Stimulated activated CD8-positive, alpha-beta memory T cell treated with anti-CD3 and anti-CD28 coated beads, Interleukin-12 subunit alpha, Interleukin-12 subunit beta, amount 100 ng/mL, for 1 hour (primary cell): ENCODE measurements at places on chromosomes 3 and 15.
A peak's percentile ranks its signal among the peaks of the same experiment; 100 is the strongest.

- DNase-seq = no peak
These were observed 3.0 kb downstream of the XIRP1 start for GRCh38 chr3:39189150-39189958.

- DNase-seq = no peak
These were observed 596.6 kb upstream of the AGTR1 start for GRCh38 chr3:148101061-148101460.

- no peak for DNase-seq
These were observed 627 bp downstream of the NT5DC2 start for GRCh38 chr3:52532838-52533622.

DNA sequence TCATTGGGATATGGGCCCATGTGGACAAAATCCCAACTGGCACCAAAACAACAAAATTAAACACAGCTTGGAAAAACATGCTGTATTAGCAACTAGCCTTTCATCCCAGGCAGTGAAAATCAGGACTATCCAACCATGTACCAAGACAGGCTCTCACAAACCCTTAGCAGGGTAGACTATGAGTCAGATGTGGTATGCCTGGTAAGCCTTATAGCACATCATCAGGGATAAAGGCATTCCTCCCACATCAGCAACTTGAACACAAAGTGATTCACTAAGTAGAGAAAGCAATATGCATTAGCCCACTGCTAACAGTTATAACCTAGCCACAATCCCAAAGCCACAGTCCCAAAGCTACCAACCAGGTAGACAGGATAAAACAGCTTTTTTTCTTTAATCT lies 8.0 kb downstream of the CEP152 start:
- DNase-seq = no peak

GRCh38 chr15:101558221-101558941 lies 68.9 kb upstream of the PCSK6 start:
- no peak for DNase-seq

DNA sequence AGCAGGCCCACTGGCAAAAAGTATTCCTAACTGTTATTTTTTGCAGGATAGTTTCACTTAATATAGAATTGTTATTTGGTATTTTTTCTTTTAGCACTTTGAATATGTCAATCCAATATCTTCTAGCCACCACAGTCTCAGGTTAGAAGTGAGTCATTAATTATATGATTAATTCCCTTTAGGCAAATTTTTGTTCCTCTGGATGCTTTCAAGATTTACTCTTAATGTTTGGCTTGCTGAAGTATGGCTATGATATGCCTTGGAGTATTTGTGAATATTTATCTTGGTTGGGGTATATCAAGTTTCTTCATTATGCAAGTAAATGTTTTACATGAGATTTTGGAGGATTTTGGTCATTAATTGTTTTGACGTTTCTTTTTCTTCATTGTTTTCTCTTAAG lies 152.1 kb upstream of the ALCAM start:
- DNase-seq = no peak

GRCh38 chr3:30199096-30199759 lies 407.2 kb upstream of the TGFBR2 start:
- DNase-seq = peak; percentile 45

- no peak for DNase-seq
These were observed 28.4 kb downstream of the CD200R1L start for GRCh38 chr3:112818289-112818688.

- no peak for DNase-seq
These were observed 110.1 kb downstream of the MAP2K5 start for GRCh38 chr15:67652586-67652985.

GRCh38 chr15:92073044-92073785 lies 219.7 kb downstream of the SLCO3A1 start:
- no peak for DNase-seq

GRCh38 chr15:90104551-90104950 lies 2.3 kb upstream of the IDH2 start:
- DNase-seq = no peak

DNA sequence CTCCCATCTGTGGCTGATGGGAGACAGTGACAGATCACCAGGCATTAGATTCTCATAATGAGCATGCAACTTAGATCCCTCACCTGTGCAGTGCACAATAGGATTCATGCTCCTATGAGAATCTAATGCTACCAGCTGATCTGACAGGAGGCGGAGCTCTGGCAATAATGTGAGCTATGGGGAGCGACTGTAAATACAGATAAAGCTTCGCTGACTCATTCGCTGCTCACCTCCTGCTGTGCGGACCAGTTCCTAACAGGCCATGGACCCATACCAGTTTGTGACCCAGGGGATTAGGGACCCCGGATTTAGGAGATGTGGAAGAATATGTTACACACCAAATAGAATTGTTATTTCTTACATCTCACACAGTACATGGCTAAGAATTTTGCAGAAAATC lies 6.7 kb downstream of the ARGFX start:
- DNase-seq = no peak

- no peak for DNase-seq
These were observed 6.4 kb downstream of the MYL3 start for GRCh38 chr3:46856576-46857471.

DNA sequence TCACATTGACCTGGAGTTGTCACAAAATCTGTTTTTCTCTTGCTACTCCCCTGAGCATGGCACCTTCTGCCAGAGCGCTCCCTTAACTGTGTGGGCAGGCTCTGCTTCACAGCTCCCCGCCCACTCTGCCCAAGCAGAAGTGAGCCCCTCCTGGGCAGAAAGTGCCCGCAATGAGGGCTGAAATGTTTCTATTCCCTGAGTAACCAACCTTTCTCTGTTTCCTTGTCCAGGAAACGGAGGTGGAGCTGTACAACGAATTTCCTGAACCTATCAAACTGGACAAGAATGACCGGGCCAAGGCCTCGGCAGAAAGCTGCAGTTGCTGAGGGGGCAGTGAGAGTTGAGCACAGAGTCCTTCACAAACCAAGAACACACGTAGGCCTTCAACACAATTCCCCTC lies 66.3 kb upstream of the ACAD9 start:
- DNase-seq = no peak

DNA sequence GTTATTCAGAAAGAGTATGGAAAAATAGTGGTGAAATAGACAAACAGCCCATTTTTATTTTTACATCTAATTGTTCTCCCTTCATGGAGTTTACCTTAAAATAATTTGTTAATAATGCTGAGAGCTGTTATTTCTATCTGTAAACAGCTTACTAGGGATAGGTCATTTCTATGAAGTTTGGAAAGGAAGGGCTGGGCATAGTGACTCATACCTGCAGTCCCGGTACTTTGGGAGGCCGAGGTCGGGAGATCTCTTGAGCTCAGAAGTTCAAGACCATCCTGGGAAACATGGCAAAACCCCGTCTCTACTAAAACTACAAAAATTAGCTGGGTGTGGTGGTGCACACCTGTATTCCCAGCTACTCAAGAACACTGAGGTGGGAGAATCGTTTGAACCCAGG lies 624.3 kb upstream of the LMCD1 start:
- DNase-seq = no peak

- no peak for DNase-seq
These were observed 91.8 kb upstream of the ALDH1A3 start for GRCh38 chr15:100787567-100788417.

- DNase-seq = no peak
These were observed 40.6 kb upstream of the FXR1 start for GRCh38 chr3:180871901-180872300.

GRCh38 chr3:45553469-45553974 lies 41.0 kb upstream of the LIMD1 start:
- DNase-seq = no peak

DNA sequence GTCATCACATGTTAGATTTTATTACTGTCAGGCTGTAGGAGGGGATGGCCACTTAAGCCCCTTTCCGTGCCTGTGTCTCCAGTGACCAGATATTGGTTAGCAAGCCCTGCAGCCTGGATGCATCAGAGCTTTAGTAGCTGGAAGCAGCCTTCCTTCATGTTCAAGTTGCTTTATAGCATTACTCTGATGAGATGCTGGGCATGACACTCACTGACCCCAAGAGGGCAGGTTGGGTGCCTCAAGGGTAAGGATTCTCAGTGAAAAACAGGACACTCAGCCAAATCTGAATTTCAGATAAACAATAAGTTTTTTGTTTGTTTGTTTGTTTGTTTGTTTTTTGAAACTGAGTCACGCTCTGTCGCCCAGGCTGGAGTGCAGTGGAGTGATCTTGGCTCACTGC lies 68.5 kb upstream of the PTX3 start:
- no peak for DNase-seq

GRCh38 chr3:98779541-98780335 lies 16.6 kb downstream of the ST3GAL6 start:
- no peak for DNase-seq

- DNase-seq = no peak
These were observed 176.1 kb upstream of the CDIN1 start for GRCh38 chr15:36403351-36403750.

DNA sequence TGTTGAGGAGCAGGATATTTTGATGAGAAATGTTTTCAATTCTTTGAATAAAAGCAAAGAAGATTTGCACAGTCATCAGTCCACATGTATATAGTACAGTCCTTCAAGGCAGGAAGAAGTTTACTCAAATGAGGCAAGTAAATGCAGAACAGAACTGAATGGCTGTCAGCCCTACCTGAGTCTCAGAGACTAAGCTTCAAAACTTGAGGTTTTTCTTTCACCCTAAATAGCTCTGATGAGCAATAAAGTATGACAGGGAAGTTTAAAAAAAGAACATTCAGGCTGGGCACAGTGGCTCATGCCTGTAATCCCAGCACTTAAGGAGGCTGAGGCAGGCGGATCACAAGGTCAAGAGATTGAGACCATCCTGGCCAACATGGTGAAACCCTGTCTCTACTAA lies 232.5 kb downstream of the SUCLG2 start:
- DNase-seq = no peak

GRCh38 chr3:123281929-123282328 lies 80.2 kb downstream of the SEC22A start:
- DNase-seq = no peak

- DNase-seq = no peak
These were observed 2.9 kb downstream of the SLC12A6 start for GRCh38 chr15:34334672-34335071.

GRCh38 chr3:52313774-52314188 lies 2.3 kb upstream of the DNAH1 start:
- DNase-seq = no peak

DNA sequence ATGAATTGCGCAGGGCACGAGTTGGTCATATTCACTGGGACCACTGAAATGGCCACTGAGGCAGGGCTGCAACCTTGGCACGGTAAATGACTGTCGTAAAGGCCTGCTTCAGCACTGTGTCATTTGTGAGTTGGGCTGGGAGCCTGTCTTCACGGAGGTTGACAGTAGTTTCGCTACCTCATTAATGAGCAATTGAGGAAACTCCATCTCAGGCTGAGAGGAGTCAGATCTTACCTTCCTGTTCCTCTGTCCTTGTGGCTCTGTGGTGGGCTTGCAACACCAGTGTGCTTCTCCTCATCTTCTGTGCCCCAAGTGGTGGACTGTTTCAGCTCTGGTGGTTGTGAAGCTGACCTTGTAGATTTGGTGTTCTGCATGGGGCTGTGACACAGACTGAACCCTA lies 80.1 kb upstream of the EIF1B start:
- no peak for DNase-seq

DNA sequence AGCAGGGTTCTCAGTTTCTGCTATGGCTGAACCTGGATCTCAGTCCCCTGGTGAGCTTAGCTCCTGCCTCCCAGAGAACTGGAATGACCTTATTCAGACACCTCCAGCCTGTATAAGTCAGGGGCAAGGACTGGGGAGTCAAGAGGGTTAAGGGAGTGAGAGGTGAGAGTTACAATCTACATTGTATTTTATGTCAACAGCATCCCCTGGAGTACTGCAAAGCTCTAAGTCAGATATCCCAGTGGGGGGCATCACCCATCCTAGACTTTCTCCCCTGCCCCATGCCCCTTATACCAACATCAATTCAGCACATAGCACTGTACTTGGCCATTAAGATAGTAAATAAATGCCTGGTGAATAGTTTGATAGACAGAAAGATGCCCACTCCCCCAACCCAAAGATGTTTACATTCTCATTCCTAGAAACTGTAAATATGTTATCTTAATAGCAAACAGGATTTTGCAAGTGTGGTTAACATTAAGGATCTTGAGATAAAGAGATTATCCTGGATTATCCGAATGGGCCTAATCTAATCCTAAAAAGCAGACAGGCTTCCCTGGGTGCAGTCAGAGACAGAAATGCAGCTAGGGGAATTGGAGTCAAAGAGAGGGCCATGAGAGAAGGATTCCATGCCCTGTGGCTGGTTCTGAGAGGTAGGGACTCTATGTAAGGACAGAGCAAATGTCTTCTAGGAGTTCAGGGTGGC lies 132.3 kb upstream of the RASGRP1 start:
- no peak for DNase-seq

GRCh38 chr15:101059381-101060341 lies 140.5 kb downstream of the LRRK1 start:
- DNase-seq = no peak

- DNase-seq = no peak
These were observed 18.2 kb upstream of the FNDC3B start for GRCh38 chr3:172021164-172021563.

DNA sequence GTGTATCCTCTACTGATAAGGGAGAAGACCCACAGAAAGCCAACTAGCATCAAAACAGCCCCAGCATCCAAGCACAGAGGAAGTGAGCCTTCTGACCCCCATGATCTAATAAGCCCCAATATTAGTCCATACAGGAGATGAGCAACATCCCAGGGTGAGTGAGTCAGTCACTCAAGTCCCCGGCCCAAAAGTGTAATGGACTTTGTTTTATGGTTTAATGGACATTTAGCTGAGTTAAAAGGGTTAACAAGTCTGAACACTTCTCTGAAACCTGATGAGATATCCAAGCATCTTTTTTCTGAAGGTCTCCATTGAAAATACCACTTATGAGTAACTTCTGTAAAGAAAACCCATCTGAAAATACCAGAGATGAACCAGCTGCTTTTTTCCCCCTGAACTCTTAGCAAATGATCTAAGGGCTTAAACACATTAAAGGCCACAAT lies 115.6 kb downstream of the GREM1 start:
- no peak for DNase-seq

- no peak for DNase-seq
These were observed 4.4 kb downstream of the SH3BP5 start for GRCh38 chr3:15327941-15328340.

DNA sequence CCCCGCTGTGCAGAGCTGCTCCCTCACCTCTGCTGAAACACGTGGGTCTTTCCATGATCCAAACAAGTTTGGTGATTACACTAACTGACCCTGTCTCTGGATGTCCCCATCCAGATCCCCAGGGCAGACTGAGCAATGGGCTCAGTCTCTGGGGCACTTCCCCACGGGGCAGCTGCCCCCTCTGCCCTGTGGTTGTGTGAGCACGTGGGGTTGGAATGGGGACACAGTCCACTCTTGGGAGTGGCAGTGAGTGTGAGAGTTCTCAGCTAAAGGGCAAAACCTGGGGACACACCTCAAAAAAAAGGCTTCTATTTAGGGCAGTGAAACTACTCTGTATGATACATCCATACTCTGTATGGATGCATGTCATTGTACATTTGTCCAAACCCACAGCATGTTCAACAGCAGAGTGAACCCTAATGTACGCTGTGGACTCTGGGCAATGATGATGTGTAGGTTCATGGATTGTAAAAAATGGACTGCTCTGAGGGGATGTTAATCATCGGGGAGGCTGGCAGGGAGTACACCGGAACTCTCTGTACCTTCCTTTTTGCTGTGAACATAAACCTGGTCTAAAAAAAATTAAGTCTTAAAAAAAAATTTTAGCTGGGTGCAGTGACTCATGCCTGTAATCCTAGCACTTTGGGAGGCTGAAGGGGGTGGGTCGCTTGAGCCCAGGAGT lies 49.9 kb upstream of the BLM start:
- DNase-seq = no peak

- no peak for DNase-seq
These were observed 244.8 kb downstream of the EPHA6 start for GRCh38 chr3:97059168-97059567.

- no peak for DNase-seq
These were observed 443.8 kb upstream of the TGFBR2 start for GRCh38 chr3:30162579-30162978.
